ENCODE measurements at places on chromosomes 13 and 19.

DNA sequence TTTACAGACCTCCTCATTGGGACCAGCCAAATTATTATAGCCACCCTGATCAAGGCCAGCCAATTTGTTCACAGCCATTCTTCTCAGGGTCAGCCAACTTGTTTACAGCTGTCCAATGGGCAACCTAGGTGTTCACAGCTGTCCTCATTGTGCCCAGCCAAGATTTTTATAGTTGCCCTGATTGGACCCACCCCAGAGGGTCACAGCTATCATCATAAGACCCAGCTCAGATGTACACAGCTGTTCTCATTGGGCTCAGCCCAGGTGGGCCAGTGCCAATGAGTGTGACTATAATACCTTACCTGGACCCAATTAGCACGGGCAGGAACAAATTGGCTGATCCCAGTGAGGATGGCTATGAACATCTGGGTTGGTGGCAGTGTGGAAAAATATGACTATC, 1151.8 kb downstream of the UQCRFS1 start:
- DNase-seq, result no peak

DNA sequence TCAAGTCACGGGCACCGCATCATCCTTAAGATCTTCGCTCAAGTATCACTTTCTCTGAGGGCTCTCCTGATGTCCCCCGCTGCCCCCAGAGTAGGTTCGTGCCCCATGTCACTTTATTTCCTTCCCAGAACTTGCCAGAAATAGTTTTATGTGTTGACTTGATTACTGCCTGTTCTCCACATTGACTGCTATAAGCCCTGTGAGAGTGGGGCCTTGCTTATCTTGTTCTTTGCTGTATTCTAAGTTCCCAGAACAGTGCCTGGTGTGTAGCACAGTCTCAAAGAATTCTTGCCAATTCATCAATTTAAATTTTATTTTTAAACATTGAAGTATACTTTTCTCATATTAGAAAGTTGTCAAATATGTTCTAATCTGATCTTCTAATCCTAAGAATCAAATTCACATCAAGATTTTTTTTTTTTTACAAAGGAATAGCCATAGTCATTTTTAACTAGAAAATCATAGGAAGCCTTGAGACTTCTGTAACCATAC, 32.1 kb upstream of the GPR183 start:
- no peak for DNase-seq

- DNase-seq, result no peak
These were observed 87.1 kb upstream of the STK24 start for GRCh38 chr13:98664047-98664446.

DNA sequence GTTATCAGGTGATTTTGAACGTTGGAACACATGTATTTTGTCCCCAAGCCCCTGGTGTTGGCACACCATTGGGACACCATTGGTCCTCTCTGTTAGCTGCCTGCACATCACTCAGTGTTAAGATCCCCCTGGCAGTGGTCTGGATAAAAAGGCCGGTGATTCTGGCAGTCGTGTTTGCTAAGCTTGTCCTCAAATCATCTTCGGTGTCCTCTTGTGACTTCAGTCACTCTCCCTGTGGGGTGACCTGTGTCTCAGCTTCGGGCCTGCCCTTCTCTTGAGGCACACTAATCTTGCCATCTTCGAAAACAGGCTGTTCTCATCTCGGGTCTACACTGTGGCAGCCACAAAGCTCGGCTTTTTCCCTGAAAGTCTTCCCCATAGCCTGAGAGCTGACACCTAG, 127.1 kb downstream of the ZIC5 start:
- DNase-seq, result no peak

GRCh38 chr19:11377756-11378155, 3.3 kb downstream of the SWSAP1 start:
- no peak for DNase-seq

- DNase-seq, result no peak
These were observed 8.4 kb upstream of the KCTD12 start for GRCh38 chr13:76894401-76895110.

DNA sequence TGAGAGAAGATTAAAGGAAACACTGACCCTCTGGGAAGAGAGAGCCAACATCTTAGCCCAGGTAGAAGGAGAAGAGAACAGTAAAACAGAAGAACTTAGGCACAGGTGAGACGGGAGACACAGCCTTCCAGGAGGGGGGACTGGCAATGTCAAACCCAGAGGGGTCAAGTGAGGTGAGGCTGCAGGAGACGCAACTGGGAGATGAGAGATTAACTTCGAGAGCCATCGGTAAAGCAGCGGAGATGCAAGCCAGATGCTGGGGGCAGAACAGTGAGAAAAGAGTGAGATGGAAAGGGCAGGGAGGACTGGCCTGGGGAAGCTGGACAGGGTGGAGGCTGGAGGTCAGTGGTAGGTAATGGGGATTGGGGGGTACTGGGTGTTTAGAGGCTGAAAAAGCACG, 5.2 kb downstream of the INSR start:
- DNase-seq, result no peak

- DNase-seq, result no peak
These were observed 42.0 kb upstream of the RXFP2 start for GRCh38 chr13:31697290-31697689.

GRCh38 chr13:28707629-28708427, 10.9 kb downstream of the SLC46A3 start:
- no peak for DNase-seq

GRCh38 chr13:74450964-74451363, 316.8 kb upstream of the KLF12 start:
- DNase-seq, result no peak

DNA sequence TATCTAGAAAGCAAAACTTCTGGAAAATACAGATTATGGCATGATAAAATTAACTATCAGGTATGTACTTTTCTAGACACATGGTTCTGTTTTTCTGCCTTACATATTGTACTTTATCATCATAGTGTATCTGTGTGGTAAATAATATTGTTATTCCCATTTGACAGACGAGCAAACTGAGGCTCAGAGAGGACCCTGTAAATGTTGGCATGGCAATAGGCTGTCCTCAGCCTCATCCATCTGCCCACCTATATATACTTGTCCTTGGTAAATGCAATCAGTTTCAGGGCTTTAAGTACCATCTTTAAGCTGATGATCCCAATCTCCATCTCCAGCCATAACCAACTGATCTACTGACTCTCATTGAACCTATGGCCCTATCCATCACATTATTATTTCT, 178.0 kb downstream of the DCT start:
- no peak for DNase-seq

GRCh38 chr19:51719251-51719988, 4.4 kb downstream of the HAS1 start:
- no peak for DNase-seq

- no peak for DNase-seq
These were observed 77.1 kb downstream of the CCNA1 start for GRCh38 chr13:36509369-36509768.

DNA sequence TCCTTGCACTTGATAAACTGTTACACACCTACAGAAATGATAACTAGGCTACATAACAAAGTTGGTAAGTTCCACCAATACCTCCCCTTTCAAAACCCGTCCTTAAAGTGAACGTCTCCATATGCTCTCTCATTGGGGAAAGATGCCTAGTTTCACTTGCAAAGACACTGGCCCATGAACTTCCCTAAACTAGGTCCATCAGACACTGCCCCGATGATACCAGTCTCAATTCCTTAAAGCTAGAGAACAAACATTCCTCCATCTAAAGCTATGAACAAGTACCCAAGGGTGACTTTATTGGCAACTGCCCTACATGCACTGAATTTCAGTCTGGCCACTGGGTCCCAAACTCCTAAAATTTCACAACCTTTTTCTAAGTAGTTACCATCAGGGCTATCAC, 39.9 kb downstream of the FOXO1 start:
- no peak for DNase-seq

DNA sequence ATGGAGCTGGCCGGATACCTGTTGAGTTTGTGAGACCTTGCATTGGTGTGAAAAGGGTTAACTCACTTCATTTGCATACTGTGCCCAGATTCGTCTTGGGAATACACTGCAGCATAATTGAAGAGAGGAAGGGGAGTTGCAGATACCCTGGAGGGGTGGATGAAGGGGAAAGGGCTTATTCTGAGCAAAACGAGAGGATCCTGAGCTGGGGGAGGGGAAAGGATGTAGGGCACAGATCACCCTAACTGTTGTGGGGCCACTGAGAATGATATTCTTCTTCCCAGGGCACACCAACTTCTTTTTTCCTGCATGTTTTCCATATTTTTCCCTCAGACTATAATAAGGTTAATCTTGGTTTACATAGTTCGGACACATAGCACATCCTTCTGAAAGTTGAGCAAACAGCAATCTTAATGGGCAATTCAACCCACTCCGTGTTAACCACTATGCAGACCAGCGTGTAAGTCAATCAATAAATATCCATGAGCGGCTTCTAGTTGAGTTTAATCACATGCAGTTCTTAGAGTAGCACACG, 11.7 kb upstream of the PTPRS start:
- no peak for DNase-seq

- no peak for DNase-seq
These were observed 89.8 kb upstream of the SOX1 start for GRCh38 chr13:111977179-111977506.

DNA sequence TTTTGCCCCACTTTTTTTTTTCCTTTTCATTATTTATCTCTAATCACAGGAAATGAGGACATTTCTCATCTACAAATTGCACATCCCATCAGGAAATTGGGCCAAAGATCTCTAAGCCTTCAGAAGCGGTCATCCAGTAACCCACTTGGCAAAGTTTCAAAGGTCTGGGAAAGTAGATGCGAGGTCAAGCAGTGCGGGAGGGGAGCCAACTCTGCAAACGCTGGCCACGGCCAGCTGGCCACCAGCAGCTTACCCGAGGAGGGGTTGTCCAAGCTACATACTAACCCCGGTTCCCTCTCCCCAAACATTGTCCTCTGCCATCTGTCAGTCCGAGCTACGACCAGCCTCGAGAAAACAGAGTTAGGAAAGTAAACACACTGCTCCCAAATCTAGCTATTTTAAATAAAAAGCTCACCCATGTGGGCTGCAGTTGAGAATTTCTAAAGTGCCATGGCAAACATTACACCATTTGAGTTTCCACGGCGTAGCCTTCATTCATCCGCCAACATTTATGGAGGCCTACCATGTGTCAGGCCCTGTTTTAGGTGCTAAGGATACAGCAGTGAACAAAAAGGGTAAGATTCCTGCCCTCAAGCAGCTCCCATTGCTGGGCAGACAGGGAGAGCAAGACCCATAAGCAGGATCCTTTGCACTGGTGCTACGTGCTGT, 11.5 kb downstream of the FFAR2 start:
- no peak for DNase-seq

DNA sequence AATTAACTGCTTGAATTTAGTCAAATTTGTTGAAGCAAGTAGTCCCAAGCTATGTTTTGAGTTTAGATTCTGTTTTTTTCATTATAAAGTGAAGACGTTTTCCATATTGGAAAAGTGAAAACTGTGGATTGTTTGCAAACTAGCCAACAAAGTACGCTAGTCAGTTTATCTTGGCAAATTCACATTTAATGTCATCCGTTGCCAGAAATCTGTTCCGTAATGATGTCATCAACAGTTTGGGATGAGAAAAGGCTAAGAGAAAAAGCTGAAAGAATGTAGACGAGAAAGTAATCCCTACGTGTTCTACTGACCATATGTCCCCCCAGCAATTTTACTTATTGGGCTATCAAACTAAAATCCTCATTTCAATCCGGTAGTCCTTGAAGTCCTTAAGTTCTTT, 419.6 kb downstream of the GPC6 start:
- DNase-seq, result no peak

DNA sequence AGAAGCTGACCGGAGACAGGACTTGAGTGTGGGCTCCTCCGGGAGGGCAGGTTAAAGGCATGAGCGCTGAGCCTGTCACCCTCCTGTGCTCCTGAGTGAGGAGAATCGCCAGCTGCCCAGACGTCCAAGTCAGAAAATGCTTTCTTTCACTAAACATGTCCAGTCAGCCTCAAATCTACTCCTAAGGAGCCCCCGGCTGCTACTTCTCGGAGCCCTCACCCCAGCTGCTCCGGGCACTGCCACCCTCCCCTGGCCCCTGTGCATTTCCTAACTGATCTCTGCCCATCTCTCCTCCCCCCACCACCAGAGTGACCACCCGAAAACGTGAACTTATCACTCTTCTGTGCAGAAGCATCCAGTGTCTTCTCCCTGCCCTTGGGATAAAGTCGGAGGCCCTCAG, 277.5 kb upstream of the SOX1 start:
- no peak for DNase-seq

- DNase-seq, result no peak
These were observed 229.1 kb downstream of the TM9SF2 start for GRCh38 chr13:99730403-99730802.

DNA sequence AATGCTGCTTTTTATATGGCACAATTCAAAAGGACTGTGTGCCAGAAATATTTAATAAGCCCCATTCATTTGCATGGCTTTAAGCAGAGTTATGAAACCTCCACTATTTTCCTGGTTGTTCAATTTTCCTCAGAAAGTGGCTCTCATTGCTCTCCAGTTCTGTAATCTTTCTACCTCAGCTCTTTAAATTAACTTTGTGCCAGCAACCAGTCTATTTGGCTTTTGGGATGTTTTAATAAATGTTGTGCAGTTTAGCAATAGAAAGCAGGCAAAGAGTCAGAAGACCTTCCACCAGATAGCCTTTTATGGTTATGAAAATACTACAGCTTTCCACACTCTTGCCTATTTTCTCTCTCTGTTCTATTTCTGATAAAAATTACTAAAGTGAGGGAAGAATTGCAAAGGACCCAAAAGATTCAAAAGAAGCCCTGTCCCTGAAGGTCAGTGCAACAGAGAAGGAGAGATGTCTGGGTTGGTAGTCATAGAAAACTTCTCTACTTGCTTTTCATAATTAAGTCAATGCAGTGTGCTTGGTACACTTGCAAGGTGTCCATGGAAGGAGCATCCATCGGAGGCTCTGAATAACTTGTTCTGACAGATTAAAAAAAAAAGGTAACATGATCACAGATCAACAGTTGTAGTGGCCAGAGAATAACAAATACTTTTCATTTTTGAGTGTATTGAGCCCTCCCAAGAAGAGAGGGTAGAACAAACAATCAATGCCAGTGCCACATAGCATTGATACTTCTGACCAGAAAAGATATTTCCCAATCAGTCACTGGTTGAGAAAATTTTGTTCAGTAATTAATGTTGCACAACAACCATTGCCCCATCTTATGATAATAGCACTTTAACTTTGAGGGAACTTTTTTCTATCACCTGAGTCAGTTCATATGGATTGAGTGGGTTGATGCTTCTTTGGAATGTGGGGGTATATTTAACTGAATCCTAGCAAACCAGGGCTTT, 48.4 kb upstream of the SPRY2 start:
- DNase-seq, result no peak

GRCh38 chr19:34363094-34363493, 1.9 kb upstream of the GPI start:
- no peak for DNase-seq

DNA sequence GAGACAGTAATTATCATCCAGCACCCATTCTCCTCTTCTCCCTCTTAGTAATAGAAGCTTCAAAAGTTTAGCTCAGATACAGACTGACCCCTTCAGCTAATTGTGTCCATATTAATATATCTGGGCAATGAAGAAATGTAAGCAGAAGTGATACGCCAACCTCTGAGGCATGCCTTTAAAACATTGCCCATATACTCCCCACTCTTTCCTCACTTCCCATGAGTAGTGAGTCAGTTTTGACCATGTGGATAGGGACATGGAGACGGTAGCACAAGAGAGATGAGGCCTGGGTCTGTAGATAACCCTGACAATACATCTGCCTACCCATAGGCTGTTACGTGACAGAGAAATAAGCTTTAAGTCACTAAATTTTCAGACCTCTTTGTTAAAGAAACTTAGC, 147.6 kb downstream of the KCTD12 start:
- DNase-seq, result no peak
